COR-L47 (cell line): ENCODE measurements at places on chromosomes 7 and 10.

- DNase-seq: no peak
These were observed 35.0 kb downstream of the KIF11 start for GRCh38 chr10:92627845-92628480.

DNA sequence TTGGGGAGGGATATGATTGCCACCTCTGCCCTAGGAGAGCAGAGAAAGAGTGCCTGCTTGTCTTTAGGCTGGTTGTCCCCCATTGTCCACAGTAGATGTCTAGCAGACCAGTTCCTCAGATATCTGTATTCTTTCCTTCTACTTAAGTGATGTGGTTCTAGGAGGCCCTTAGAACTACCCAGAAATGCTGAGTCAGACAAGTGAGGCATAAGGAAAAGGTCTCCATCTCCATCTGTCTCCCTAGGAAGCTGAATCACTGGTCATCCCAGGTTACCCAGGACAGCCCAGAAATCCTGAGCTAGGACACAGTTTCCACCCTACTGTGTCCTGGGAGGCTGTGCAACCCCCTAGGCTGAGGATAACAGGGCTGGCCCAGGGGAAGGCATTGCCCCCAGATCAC lies 93.4 kb upstream of the INHBA start:
- DNase-seq: no peak

DNA sequence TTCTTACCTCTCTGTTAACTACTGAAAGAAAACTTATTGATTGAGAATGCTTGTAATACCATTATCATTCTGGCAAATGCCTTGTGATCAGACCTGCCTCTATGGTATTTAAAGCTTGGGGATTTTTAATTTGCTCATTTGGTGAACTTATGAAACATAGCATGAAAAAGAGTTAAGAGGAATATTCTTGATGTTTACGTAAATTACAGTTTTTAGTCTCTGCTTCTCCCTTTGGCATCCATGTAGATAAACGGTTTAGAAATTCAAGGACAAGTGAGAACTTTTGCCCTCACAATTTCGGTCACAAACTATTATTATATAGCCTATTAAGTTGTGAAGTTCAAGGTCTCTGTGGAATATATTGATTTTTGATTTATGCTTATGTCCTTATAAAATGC lies 11.2 kb upstream of the CELF2 start:
- no peak for DNase-seq

GRCh38 chr10:116171505-116171904 lies 101.5 kb downstream of the GFRA1 start:
- no peak for DNase-seq

- DNase-seq: no peak
These were observed 15.4 kb upstream of the GIMAP8 start for GRCh38 chr7:150435047-150435389.

DNA sequence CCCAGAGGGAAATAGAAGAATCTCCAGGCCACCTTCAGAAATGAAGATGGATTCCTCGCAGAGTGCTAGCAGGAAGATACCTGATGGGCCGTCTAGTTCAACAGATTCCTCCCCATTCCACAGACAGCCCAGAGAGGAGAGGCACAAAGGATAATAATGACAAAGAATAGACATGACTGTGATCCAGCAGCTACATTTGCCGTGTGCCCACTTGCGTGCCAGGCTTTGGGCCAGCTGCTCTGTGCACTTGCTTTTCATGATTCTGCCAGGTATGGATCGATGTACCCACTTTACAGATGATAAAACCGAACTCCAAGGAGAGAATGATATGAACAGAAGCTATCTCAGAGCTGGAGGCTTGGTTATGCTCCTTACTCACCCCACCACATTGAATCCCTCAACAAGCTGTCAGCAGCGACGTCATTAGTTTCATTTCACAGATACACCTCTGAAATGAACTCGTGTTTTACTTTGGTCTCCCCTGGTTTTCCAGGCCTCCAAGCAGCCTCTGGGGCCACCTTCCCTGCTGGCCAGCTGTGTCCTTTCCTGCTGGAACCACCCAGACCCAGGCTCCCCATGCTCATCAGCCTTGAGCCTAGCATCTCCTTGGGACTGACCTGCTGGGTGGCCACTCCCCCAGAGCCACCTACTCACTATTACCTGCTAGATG lies 11.9 kb upstream of the WDFY4 start:
- no peak for DNase-seq

DNA sequence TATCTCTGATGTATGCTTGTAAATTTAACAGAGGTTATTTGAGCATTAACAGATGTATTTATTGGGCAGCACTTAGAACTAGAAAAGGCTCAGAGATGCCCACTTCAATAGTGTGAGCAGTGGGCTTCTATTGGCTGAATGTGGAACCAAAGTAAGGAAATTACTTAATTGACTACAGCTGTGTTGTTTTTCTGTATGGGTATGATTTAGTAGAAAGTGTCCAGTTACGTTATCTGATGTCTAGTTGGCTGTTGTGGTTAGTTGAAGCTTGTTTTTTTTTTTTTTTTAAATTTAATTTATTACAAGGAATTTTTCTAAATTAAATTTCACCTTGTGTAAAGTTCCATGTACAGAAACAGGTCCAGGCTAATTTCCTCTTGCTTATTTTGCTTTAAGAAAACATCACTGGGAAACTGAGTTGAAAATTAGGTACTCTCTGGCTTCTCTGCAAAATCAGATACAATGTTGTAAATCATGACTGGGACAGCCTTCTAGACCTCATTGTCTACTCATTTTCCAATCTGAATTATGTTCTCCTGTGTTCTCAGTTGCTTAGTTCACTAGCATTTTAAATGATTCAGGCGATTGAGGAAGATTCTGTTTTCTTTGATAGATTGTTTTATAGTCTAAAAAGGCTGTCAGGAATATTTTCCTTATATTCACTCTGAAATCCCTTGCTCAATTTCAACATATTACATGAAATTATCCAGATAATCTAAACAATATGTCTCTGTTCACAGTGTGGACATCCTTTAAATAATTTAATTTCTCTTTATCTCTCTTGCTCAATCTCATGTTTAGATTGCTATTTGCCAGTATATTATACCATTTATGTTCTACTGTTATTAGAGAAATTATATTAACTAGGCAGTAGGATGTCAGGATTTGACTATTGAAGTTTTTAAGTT lies 53.0 kb downstream of the PHF14 start:
- no peak for DNase-seq

GRCh38 chr7:45662540-45663166 lies 88.5 kb downstream of the ADCY1 start:
- DNase-seq: no peak

- DNase-seq: no peak
These were observed 249.4 kb downstream of the COBL start for GRCh38 chr7:51067258-51067657.

GRCh38 chr7:125516194-125516593 lies 586.6 kb upstream of the POT1 start:
- no peak for DNase-seq

DNA sequence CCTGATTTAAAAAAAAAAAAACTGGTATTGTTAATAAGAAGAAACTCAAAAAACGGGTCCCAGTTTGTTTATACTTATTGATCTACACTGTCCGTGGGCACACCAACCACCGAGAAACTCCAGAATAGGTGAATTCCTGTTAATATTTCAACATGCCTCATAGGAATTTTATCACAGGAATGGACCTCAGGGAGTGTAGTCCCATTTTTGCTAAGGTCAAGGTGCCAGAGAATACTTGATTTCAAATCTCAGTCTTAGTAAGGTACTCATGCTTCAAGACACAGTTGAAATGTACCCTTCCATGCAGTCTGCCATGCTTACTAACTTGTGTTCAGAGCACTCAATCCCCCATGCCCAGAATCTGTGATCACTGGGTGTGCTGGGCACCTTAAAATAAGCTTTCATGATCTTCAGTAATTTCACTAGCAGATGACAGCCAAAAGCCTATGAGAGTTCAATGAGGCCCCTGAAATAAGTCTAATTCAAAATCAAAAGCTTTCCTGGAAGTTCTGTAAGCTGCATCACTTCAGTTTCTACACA lies 385.7 kb downstream of the TNS3 start:
- DNase-seq: no peak

DNA sequence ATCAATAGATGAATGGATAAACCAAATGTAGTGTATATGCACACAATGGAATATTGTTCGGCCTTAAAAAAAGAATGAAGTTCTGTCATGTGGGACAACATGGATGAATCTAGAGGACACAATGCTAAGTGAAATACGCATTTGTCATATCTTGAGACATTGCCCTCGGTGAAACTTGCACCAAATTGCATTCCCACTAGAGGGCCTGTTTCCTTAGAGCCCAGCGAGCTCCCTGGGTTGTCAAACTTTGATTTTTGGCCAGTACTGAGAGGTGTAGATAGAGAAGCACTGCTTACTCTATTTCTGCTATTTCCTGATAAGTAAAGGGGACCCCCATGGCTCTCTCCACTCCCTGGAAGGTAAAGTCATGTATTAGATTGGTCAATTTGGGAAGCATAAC lies 157.1 kb downstream of the GPAM start:
- no peak for DNase-seq

- DNase-seq: no peak
These were observed 34.8 kb downstream of the HTR5A start for GRCh38 chr7:155104913-155105312.

DNA sequence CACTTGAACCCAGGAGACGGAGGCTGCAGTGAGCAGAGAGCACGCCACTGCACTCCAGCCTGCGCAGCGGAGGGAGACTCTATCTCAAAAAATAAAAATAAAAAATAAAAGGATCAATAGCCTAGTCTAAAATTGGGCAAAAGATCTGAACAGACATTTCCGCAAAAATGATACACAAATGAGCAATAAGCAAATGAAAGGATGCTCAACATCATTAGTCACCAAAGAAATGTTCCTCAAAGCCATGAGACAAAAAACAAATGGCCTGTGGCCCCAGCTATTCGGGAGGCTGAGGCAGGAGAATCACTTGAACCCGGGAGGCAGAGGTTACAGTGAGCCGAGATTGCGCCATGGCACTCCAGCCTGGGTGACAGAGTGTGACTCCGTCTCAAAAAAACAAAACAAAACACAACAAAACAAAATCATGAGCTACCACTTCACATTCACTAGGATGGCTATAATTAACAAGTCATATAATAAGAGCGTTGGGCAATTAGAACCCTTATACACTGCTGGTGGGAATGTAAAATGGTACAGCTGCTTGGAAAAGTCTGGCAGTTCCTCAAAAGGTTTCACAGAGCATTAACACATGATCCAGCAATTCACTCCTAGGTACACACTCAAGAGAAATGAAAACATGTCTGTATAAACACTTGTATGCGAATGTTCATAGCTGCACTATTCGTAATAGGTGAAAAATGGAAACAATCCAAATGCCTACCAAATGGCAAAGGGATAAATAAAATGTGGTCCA lies 3.1 kb downstream of the DAGLB start:
- DNase-seq: no peak

DNA sequence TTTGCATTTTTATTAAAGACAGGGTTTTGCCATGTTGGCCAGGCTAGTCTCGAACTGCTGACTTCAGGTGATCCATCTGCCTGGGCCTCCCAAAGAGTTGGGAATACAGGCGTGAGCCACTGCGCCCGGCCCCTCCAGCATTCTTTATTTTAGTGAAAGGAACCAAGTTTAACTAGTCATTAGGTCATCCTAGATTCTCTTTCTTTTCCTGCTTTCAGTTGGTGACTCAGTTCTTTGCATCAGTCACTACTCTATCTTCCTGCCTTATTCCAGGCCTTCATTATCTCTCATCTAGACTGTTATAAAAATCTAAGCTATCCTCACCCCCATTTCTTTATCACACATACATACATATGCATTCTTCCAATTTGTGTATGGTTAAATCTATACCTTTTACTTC lies 63.7 kb downstream of the PRSS58 start:
- DNase-seq: no peak

DNA sequence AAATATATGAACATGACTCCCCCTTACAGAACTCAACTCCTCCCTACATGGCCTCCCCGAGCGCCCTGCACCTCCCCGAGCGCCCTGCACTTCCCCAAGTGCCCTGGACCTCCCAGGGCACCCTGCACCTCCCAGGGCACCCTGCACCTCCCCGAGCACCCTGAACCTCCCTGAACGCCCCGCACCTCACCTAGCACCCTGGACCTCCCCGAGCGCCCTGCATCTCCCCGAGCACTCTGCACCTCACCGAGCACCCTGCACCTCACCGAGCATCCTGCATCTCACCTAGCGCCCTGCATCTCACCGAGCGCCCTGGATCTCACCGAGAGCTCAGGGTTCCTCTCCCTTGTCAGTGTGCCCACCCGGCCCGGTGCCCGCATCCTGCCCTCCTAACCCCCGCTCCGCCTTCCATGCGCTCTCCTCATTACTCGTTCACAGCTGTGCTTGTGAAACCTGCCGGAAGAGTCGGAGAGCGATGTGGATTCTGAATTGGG lies 134.3 kb downstream of the ACTR3B start:
- no peak for DNase-seq

GRCh38 chr10:86261470-86261869 lies 105.1 kb downstream of the GRID1 start:
- DNase-seq: no peak

GRCh38 chr10:127948791-127949190 lies 41.9 kb downstream of the PTPRE start:
- no peak for DNase-seq

- no peak for DNase-seq
These were observed 10.3 kb upstream of the PAPOLB start for GRCh38 chr7:4871930-4872675.

- DNase-seq: no peak
These were observed 139.5 kb upstream of the STK17A start for GRCh38 chr7:43443381-43443780.

DNA sequence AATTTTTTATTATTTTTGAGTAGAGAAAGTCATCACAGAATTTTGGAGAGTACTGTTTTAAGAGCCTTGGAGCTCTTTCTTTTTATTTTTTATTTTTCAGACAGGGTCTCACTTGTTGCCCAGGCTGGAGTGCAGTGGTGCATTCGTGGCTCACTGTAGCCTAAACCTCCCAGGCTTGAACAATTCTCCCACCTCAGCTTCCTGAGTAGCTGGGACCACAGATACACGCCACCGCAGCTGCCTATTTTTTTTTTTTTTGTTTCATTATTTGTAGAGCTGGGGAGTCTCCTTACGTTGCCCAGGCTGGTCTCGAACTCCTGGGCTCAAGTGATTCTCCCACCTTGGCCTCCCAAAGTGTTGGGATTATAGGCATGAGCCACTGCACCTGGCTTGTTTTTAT lies 10.6 kb downstream of the CPA4 start:
- DNase-seq: no peak

GRCh38 chr7:147978201-147978600 lies 612.4 kb upstream of the C7orf33 start:
- no peak for DNase-seq

- DNase-seq: no peak
These were observed 295.0 kb upstream of the IGFBP3 start for GRCh38 chr7:46215987-46216567.
